NCI-H526 treated with DMSO at 0.1 percent for 48 hours (cell line): ENCODE measurements at places on chromosomes 2 and 18.

DNA sequence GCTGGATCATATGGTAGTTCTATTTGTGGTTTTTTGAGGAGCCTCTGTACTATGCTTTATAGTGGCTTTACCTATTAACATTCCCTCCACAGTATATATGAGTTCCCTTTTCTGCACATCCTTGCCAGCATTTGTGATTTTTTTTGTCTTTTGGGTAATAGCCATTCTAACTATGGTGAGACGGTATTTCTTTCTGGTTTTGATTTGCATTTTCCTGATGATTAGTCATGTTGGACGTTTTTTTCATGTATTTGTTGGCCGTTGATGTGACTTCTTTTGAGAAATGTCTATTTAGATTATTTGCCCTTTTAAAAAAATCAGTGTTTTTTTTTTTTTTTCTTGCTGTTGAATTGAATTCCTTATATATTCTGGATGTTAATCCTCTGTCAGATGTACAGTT is 31.1 kb downstream of the ACTR3 start:
- DNase-seq: no peak

DNA sequence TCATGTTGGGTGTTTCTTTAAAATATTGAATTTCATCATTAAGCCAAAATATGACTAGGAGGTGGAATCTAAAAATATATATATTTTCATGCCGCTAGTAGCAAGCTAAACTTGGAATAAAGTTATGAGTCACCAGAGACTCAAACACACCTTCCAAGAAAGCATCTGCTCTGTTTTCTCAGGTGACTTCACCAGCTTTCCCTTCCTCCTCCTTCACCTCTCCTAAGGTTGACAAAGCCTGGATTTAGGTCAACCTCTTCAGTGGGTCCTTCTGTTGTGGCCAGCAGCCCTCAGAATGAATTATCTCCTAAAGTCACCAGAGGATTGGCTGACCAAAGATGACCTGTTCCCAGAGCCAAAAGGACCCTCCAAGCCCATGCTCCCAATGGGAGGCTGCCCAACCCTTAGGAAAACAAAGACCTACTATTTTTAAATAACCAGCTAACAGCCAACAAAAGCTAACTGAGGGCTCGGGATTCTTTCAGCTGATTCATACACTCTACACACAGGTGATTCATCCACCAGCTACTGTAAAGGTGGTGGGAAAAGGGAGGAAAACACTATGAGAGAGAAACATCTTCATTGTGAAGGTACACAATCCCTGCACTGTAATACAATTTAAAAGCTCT is 113.9 kb downstream of the MYO5B start:
- no peak for DNase-seq

- no peak for DNase-seq
Observed at GRCh38 chr2:8033546-8034096, 648.2 kb upstream of the ID2 start.

DNA sequence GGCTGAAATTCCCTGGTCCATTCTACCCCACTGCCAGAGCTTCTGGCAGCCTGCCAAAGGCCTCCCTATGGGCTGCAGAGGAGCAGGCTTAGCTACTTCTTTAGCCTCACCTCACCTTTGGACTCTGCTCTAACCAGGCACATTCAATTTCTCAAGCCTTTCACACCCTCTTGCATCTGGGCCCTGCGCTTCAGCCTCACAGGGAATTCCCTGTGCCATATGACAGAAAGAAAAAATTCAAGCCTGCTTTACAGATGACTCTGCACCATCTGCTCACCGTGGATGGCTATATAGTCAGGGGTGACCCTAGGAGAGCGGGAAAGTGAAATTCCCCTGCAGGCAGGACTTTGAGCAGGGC is 62.5 kb downstream of the REEP1 start:
- DNase-seq: no peak

DNA sequence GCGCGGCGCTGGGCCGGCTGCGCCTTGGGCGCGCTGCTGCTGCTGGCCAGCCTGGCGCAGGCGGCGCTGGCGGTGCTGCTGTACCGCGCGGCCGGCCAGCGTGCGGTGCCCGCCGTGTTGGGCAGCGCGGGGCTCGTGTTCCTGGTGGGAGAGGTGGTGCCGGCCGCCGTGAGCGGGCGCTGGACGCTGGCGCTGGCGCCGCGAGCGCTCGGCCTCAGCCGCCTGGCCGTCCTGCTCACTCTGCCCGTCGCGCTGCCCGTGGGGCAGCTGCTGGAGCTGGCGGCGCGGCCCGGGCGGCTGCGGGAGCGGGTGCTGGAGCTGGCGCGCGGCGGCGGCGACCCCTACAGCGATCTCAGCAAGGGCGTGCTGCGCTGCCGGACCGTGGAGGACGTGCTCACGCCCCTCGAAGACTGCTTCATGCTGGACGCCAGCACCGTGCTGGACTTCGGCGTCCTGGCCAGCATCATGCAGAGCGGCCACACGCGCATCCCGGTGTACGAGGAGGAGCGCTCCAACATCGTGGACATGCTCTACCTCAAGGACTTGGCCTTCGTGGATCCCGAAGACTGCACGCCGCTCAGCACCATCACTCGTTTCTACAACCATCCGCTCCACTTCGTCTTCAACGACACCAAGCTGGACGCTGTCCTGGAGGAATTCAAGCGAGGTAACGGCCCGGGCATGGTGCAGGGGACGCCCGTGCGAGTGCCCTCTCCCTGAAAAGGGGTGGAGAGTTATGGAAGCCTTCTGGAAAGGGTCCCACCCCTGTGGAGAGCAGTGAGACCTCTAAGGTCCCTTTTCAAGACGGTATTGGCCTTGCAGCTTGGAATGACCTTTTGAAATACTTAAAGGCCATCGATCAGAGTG is 1.0 kb downstream of the CNNM3 start:
- DNase-seq: peak; percentile 18

- DNase-seq: no peak
Observed at GRCh38 chr2:102460467-102460866, 12.6 kb upstream of the SLC9A4 start.

GRCh38 chr18:28468901-28469300 is 292.0 kb upstream of the CDH2 start:
- DNase-seq: no peak

DNA sequence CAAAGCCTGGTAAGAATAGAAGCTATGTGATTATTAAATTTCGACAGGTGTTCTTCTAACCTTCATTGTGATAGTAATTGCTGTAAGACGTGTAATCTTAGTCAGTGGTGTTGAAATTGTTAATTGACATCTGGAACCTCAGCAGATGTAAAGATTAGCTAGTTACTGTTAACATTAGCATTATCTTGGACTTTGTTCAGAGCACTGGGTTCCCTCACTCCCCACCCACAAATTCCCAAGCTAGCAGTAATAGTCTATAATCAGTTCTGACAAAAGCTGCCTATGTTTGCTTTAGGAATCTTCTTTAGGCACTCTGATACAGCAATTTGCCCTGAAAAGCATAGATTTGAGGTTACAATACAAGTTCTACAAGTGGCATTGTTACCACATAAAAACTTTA is 233.7 kb downstream of the EN1 start:
- DNase-seq: no peak

- no peak for DNase-seq
Observed at GRCh38 chr18:57806201-57806977, 3.3 kb upstream of the ATP8B1 start.

GRCh38 chr2:191292869-191293268 is 47.7 kb downstream of the MYO1B start:
- no peak for DNase-seq

DNA sequence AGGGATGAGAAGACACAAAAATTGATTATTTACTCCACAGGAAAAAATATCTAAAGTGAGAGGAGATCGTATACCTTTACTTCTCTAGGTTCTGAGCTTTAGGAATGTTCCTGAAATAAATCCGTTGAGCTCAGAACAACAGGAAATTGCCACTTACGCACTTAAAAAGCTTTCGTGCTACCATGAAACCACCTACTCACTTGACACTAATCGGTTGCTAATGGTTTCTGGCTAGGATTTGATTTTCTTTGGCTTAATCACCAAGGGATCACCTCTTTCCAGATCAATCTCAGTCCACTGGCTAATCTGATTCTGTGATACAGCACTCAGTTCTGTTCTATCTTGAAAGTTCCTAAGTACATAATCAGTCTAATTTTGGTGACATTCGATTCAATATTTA is 419.6 kb downstream of the DLGAP1 start:
- DNase-seq: no peak

GRCh38 chr2:69011611-69012157 is 1.3 kb upstream of the ANTXR1 start:
- no peak for DNase-seq
